ENCODE measurements at places on chromosomes 5 and 9.

- DNase-seq = no peak
These were observed 7.9 kb downstream of the NACC2 start for GRCh38 chr9:136086951-136087740.

DNA sequence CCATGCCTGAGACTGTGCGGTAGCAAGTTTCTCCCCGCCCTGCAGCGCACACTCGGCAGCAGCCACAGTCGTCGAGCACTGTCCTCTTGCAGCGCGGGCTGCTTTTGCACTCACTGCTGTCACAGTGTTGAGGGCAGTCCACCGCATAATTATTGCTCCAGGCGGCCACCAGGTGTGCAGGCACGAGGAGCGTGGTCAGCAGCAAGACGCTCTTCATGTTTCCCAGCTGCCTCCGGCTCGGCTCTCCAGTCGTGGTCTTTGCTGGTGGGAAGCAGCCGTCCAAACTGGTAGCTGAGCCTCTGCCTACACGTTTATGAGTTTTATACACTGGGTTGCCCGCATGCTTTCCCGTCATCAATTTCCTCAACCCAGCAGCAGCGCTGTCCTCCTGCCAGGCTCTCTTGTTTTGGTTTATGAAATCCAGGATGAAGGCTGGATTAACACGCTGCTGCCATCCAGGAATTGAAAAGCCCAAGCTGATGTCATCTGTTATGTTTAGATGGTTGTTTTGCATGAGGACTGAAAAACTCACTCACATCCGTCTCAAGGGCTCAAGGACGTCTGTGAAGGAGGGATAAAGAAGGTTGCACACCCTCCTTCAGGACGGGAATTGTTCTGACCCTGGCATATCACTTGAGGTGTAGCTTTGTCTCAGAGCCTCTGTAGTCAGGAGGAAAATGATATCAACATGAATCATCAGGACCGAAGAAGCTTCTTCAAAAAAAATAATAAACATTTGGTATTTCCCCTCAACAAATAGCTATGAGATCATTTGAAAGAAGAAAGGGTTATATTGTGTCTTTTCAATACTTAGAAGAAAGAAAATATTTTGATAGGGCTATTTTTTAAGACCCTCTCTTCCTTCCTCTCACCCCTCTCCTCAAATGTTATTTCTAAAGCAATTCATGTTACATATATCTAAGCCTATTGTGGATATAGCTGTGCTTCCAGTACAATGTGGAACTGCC lies at the start of gene ESM1:
Gene ESM1, minus strand, starts transcription at position 293 of the 968 bp plus-strand sequence. Its CDS starts 76 bp downstream, at position 217.
- no peak for DNase-seq

DNA sequence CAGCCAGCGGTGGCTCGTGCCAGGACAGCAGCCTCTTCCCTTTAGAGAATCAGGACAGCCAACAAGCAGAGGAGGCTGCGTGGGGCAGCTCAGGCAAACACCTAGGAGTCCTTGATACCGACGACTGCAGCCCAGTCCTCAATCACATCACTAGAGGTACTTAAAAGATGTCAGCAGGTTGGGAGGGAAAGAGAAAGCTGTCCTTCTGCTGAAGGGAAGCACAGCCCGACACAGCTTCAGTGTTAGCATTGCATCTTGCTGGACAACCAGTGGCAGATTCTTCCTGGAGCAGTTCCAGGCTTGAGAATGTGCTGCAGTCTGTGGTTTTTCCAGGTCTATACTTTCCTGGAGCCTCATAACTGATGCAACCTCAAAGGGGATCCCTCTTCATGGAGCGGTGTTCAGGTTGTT lies 230.5 kb downstream of the SYK start:
- no peak for DNase-seq

GRCh38 chr5:104347119-104347708 lies 784.6 kb upstream of the NUDT12 start:
- no peak for DNase-seq

GRCh38 chr9:99868845-99869244 lies 37.6 kb upstream of the STX17 start:
- DNase-seq = no peak

GRCh38 chr5:116528519-116529234 lies 45.9 kb downstream of the SEMA6A start:
- no peak for DNase-seq

- DNase-seq = no peak
These were observed 192.7 kb downstream of the TENT4A start for GRCh38 chr5:6905883-6906282.

- no peak for DNase-seq
These were observed 197.3 kb upstream of the ZNF618 start for GRCh38 chr9:113678859-113679256.

GRCh38 chr5:57598097-57598496 lies 115.5 kb upstream of the ACTBL2 start:
- DNase-seq = no peak

- DNase-seq = no peak
These were observed 120.7 kb upstream of the PAPPA start for GRCh38 chr9:116032683-116033440.

GRCh38 chr5:168086746-168087145 lies 204.7 kb upstream of the WWC1 start:
- DNase-seq = no peak

DNA sequence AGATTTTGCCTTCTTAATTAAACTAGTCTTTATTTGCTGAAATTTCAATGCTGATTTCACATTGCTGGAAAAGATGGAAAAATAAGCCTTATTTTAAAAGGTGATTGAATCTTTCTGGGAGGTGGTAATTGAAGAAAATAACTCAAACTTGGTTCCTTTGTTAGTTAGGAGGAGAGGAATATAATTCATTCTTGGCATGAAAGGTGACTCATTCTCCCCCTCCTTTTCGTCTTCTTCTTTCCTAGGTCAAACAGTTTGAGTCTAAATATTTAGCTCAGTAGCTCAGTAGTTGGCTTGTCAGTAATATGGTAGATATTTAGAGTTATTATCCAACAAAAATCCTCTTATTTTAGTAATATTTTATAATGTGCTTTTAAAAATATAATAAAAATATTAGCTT lies 353.9 kb upstream of the MEF2C start:
- no peak for DNase-seq

- DNase-seq = no peak
These were observed 290.9 kb upstream of the ANKRD55 start for GRCh38 chr5:56523790-56524575.

GRCh38 chr9:105500108-105500766 lies 52.4 kb downstream of the FSD1L start:
- no peak for DNase-seq

- DNase-seq = no peak
These were observed 8.8 kb upstream of the LCP2 start for GRCh38 chr5:170306381-170306831.

DNA sequence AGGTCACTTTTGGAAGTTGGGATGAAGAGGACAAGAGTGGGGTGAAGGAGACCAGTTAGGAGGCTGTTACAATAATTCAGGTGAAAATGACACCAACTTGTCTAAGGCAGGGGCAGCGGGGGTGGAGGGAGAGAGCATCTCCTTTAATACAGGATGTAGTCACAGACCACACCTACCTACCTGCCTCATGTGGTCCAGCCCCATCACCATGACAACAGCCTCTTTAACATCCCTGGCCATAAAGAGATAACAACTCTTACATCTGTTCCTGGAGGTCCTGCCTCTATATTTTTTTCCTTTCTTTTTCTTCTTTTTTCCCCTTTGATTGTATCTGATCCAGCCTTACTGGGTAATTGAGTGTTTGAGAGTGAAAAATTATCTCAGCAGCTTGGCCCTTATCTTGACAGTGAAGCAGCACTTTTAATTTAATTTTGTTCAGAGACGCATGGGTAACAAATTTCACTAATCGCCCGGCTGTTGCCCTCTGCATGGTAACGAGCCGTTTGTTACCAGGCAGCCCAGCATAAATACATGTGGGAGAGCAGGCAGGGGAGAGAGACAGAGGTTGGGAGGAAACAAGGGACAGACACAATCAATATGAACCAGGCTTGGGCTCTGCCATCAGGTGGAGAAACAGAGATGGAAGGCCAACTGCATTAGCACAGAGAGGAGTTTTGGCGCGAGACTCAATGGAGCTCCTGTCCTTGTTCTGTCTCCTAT lies 338.1 kb downstream of the ASTN2 start:
- no peak for DNase-seq

DNA sequence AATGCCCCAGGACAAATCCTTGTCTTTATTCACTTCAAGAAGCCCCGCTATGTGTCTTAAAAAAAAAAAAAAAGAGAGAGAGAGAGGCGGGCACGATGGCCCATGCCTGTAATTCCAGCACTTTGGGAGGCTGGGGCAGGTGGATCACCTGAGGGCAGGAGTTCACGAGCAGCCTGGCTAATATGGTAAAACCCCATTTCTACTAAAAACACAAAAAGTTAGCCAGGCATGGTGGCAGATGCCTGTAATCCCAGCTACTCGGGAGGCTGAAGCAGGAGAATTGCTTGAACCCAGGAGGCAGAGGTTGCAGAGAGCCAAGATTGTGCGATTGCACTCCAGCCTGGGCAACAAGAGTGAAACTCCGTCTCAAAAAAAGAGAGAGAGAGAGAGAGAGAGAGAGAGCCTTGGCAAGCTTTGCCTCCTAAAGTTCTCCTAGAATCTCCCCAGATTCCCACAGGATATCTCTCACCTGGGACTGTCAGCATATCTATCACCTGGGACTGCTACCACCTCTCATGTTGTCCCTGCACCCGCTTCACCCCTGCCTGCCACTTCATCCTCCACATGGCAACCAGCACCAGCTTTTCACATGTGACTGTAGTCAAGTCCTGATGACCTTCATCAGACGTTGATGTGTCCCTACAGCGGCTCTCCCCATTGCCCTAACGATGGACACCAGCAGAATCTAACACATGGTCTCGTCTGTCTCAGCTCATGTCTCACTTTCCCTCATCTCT lies 5.8 kb downstream of the ITK start:
- no peak for DNase-seq

DNA sequence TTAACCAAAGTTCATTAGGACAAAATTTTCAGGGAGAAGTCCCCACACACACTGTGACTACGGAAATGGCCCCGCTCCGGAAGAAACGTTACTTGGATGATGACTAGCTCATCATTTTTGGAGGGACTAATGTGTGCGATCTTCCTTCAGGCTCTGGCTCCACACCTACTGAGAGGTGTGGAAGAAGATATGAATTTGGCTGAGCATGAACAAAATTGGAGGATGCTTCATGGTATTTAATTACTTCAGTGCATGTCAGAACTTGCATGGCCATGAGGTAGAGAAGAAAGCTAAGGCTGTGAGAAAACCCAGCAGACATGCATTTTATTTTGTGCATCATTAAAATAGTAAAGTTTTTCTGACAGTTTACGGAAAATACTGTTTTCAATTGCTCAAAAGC lies 202.1 kb upstream of the TLE4 start:
- DNase-seq = no peak

DNA sequence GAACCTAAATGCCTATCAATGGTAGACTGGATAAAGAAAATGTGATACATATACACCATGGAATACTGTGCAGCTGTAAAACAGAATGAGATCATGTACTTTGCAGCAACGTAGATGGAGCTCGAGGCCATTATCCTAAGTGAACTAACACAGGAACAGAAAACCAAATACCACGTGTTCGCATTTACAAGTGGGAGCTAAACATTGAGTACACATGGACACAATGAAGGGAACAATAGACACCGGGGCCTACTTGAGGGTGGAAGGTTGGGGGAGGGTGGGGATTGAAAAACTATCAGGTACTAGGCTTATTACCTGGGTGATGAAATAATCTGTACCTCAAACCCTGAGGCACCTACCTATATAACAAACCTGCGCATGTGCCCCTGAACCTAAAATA lies 22.4 kb upstream of the DEPDC1B start:
- no peak for DNase-seq

- DNase-seq = no peak
These were observed 416.0 kb downstream of the SH3GL2 start for GRCh38 chr9:17994695-17995425.

DNA sequence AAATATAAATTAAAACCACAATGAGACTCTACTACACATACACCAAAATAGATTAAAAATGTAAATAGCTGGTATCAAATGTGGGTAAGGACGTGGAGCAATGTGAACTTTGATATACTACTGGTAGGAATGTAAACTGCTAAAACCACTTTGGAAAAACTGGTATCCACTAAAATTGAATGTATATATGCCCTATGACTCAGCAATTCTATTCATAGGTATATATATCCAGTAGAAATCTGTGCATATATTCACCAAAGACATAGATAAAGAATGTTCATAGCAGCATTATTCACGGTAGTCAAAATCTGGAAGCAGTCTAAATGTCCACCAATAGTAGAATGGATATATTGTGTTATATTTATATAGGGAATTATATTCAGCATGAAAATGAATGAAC lies 85.2 kb downstream of the ERP44 start:
- DNase-seq = no peak

DNA sequence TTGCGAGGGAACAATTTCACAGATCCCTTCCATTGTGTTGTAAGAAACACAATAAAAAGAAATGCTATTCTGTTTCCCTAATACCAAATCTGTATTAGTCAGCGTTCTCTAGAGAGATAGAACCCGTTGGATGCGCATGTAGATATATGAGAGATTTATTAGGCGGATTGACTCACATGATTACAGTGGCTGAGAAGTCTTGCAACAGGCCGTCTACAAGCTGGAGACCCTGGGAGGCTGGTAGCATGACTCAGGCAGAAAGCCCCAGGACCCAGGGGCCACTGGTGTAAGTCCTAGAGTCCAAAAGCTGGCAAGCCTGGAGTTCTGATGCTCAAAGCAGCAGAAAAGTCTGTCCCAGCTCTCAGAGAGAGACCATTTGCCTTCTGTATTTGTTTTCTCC lies 18.4 kb upstream of the IL17B start:
- DNase-seq = no peak

- DNase-seq = no peak
These were observed 233.8 kb upstream of the MPDZ start for GRCh38 chr9:13513286-13513685.

GRCh38 chr9:18676525-18676924 lies 202.6 kb downstream of the ADAMTSL1 start:
- DNase-seq = no peak

- no peak for DNase-seq
These were observed 1523.9 kb downstream of the MAT2B start for GRCh38 chr5:165029099-165029870.

- DNase-seq = no peak
These were observed 9.3 kb upstream of the COL5A1 start for GRCh38 chr9:134632329-134632728.

- DNase-seq = no peak
These were observed 106.1 kb upstream of the ICE1 start for GRCh38 chr5:5316334-5316733.

GRCh38 chr9:120562861-120563443 lies 17.0 kb downstream of the CDK5RAP2 start:
- no peak for DNase-seq

- no peak for DNase-seq
These were observed 630 bp downstream of the POLE3 start for GRCh38 chr9:113409883-113410206.

GRCh38 chr9:88801214-88801796 lies 190.0 kb upstream of the S1PR3 start:
- DNase-seq = no peak

DNA sequence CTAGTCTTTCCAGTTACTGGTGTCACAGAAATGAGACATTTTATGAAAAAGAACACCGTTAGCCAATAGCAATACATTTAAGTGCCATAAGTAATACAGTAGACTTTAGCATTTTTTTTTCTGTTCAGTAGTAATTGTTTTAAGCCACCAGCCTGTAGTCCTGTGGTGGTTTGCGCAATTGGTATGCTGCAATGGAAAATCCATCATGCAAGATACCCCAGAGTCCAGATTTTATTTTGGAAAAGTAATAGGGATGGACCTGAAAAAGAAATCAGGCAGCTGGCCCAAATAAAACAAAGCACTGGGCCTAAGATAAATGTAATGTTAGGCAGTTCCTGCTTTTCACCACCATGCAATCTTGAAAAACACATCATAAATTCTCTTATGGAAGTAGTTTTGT lies 94.6 kb upstream of the RASGRF2 start:
- no peak for DNase-seq

Measured in D721Med (cell line).